ENCODE measurements at places on chromosomes 12 and 14.

DNA sequence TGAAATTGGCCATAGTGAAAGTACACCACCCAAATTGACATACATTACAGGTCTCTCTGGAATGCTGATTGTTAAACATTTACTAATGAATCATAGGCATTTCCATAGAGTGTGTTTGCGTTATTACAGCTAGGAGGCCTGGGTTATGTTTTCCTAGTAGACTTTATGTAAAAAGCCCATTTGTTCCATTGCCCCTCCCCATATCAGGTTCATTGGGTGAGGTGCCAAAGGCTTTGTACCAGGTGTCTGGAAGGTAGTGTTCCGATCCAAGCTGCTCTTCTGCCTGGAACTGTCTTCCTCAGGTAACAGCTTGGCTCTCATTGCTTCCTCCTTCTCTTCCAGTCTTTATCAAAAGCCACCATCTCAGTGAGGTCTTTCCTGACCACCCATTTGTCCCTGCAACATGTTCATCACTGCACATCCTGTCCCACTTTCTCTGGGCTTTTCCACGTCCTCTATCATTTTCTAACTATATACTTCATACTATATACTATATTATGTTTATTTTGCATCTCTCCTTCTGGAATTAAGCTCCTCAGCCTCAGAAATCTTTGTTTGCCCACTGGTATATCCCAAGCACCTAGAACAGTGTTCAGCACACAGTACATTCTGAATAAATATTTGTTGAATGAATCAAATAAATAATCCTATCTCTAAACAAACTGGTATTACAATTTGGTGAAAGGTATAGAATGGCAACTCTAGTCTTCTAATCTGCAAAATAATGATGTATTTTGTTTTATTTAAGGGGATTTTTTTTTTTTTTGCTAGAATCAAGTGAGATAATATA, 252.3 kb downstream of the KTN1 start:
- no peak for DNase-seq

GRCh38 chr12:68495336-68496070, 115.2 kb upstream of the RAP1B start:
- no peak for DNase-seq

DNA sequence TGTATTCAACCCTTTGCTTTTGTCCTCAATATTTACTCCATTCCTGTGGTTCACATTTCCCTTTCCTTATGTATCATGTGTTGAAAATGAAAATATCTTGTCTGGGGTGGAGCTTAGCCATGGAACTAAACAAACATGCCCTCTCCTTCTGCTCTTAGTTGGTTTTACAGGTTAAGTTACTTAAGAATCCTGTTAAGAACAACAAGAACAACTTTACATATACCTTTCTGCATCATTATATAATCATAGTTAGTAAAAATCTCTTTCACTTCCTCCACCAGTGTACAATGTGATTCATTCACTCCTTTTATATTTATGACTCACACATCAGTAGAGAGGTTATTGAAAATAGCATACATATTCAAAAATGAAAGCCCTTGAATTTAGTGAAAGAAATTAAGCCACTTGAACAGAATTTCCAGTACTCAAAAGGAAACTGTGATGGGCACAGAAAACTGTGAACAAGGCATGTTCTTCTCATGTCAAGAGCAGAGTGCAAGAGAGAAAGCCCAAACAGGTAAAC, 307.7 kb downstream of the CCDC91 start:
- no peak for DNase-seq

DNA sequence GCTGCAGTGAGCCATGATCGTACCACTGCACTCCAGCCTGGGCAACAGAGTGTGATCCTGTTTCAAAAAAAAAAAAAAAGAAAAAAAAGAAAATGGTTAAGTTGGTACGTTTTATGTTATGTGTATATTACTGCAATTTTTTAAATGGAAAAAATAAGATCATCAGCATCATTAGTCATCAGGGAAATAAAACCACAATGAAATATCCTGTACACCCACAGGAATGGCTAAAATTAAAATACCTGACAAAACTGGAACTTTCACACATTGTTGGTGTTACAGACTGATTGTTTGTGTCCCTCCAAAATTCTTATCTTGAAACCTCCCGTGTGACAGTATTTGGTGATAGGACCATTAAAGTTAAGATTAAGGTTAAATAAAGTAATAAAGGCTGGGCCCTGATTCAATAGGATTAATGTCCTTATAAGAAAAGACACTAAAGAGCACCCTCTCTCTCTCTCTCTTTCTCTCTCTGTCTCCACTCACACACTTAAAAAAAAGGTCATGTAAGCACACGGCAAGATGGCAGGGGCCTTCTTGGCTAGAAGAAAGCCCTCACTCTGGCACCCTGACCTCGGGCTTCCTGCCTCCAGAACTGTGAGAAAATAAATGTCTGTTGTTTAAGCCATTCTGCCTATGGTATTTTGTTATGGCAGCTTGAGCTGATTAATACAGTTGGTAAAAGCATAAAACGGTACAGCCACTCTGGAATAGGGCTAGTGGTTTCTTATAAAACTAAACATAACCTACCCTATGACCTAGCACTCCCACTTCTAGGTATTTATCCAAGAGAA, 48.3 kb upstream of the ZFP36L1 start:
- DNase-seq = no peak

GRCh38 chr12:87127272-87127671, 871.1 kb upstream of the MGAT4C start:
- DNase-seq = no peak

GRCh38 chr14:68444449-68445168, 348.3 kb downstream of the ZFP36L1 start:
- DNase-seq = no peak

GRCh38 chr12:20187456-20187855, 180.9 kb upstream of the PDE3A start:
- DNase-seq = no peak

DNA sequence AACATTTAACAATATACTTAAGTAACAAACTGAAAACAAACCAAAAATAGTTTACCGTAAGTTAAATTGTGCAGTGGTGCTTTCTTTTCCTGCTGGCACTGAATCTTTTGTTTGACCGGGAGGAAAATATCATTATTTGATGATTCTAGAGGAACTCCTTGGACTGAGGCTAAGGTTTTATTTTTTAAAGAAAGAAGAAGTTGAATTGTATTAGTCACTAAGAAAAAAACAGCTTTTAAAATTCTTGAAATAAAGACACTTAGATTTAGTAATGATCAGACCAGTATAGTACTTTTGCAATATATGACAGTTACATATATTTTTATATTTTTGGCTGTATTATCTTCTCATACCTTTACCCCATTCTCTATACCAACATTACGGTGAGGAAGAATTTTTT, 10.3 kb downstream of the MIS18BP1 start:
- no peak for DNase-seq

- no peak for DNase-seq
Measured at GRCh38 chr12:32765906-32766305, 10.2 kb upstream of the YARS2 start.

- peak; percentile 72 for DNase-seq
Measured at GRCh38 chr12:24562771-24563431, 386.0 kb downstream of the BCAT1 start.

GRCh38 chr12:28202374-28203130, 12.3 kb downstream of the CCDC91 start:
- DNase-seq = no peak

GRCh38 chr12:108696111-108696995, 35.0 kb downstream of the CORO1C start:
- DNase-seq = no peak

Data from glutamatergic neuron (in vitro differentiated cells).